Posterior vena cava (tissue), 2 donors: ENCODE measurements at places on chromosomes 16 and 17.

- no peak for DNase-seq
Observed at GRCh38 chr16:4714996-4715395, 19.1 kb downstream of the ANKS3 start.

DNA sequence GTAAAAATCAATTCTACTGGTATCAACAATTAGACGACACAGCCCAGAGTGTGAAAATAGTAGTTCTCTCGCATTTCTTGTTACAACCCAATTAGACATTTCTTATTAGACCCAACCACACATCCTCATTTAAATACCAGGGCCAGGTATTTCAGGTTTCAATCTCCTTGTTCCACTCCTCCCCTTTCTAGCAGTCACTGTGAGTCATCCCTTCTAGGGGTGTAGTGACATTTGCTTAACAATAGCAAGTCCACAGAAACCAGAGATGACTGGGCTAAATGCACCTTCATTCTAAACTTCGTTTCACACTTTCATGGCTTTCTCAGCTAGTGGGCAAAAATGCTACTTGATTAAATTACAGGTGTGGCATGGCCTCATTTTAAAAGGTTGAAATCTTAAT is 116.9 kb upstream of the CACNG3 start:
- no peak for DNase-seq

- DNase-seq, result no peak
Observed at GRCh38 chr16:85220964-85221731, 108.9 kb upstream of the CIBAR2 start.

DNA sequence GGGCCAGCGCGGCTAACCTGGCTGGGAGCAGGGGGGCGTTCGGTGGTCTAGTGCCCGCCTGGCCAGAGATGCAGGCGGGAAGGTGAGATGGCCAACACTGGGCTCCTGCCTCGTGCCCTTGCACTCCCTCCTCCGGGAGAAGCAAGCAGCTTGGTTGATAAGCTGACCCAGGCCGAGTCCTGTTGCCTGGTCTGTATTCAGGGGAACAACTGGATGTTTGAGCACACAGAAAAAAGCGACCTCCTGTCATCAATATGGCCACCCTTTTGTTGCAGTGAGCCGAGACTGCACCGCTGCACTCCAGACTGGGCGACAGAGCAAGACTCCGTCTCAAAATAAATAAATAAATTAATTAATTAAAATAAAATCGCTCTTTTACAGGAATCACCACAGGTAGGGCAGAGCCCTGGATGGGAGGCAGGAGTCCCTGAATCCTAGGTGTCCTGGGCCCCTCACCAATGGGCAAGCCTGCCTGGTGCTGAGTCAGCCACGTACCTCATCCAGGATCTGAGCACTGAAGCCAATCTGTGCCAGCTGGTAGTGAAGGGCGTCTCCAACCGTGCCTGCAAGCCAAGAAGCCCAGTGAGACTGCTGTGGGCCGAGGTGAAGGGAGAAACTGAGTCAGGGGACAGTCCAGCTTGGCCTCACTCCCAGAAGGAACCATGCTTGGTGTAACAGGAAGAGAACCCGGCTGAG is 31.8 kb downstream of the HASPIN start:
- no peak for DNase-seq

- no peak for DNase-seq
Observed at GRCh38 chr16:64311241-64311640, 810.6 kb downstream of the CDH11 start.

- DNase-seq, result no peak
Observed at GRCh38 chr16:87840271-87840978, 28.9 kb downstream of the SLC7A5 start.

DNA sequence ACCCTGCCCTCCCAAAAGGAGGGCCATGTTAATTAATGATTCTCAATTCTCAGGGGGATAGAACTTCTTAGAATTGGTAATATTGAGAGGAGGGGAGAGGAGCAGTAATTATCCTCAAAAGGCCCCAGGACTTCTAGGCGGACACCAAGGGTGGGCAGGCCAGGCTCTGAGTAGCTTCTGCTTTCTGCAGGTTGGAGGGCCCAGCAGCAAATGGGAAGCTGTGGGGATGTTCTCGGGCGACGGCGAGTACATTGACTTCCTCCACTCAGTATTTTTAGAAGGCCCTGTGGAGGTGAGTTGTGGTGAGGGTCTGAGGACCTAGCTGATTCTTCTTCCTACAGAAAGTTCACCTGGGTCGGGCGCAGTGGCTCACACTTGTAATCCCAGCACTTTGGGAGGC is 57.5 kb downstream of the DNAH2 start:
- peak; percentile 74 for DNase-seq

GRCh38 chr16:2484898-2485508 is 10.1 kb downstream of the TBC1D24 start:
- no peak for DNase-seq

DNA sequence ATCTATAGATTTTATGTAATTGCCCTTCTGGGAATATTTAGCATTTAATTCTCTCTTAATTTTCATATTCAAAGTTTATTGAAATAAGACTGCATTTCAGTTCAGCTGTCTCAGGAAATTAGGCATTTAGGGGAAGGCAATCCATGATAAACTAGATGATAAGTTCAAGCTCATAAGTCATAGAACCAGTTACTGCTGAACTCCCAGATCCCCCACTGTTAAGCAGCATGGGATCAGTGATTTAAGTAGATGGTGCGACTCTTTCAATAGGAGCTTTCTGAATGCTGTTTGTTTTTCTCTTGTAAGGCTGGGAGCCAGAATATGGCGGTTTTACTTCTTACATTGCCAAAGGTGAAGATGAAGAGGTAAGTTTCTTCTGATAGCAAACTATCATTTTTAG is 23.8 kb downstream of the OGFOD1 start:
- DNase-seq, result no peak

GRCh38 chr16:6066652-6067051 is 969.1 kb upstream of the EEF2KMT start:
- DNase-seq, result no peak

DNA sequence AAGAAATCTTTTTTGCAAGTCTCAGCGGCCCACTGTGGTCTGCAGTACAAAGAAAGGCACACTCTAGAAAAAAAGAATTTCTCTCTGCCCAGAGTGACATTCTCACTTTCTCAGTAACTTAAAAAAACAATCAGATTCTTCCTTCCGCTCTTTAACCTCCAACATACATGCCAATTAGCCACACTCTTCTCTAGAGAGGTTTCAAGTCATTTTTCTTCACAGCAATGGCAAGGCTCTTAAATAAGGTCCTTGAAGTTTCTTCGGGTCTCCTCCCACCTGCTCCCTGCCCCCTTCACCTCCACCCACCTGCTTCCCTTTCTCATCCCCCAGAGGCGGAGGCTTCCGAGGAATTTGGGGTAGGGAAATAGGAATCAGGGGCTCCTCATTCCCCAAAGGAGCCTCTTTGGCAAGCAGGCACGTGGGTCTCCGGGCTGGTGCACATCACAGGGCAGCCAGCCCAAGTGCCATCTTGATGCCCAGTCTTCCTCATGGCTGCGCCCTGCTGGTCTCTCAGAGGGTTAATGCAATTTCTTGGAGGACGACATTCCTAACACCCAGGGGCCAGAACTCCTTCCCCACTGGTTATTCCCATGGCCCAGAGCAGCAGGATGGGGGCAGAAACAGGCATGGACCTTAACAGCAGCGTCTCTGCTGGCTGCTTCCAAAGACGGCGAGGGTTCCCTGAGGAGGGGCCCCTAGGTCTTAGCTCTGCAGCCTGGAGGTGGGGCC is 855 bp upstream of the MEOX1 start:
- no peak for DNase-seq

DNA sequence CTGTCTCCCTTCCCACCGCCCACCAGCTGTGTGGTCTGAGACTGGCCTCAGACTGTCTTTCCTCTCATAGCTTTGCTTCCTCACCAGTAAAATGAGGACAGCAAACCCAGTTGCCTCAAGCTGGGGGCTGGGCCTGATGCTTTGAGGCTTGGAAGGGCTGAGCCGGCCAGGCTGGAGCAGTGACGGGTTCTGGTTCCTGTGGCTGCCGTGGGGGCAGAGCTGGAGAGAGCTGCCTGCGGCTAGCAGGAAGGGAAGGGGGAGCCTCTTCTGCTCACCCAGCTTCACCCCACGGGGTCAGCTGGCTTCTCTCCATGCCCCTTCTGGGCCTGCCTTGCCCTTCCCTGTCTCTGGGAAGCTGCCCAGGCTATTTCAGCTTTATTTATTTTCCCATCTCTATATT is 23.7 kb downstream of the LASP1 start:
- peak; percentile 88 for DNase-seq

DNA sequence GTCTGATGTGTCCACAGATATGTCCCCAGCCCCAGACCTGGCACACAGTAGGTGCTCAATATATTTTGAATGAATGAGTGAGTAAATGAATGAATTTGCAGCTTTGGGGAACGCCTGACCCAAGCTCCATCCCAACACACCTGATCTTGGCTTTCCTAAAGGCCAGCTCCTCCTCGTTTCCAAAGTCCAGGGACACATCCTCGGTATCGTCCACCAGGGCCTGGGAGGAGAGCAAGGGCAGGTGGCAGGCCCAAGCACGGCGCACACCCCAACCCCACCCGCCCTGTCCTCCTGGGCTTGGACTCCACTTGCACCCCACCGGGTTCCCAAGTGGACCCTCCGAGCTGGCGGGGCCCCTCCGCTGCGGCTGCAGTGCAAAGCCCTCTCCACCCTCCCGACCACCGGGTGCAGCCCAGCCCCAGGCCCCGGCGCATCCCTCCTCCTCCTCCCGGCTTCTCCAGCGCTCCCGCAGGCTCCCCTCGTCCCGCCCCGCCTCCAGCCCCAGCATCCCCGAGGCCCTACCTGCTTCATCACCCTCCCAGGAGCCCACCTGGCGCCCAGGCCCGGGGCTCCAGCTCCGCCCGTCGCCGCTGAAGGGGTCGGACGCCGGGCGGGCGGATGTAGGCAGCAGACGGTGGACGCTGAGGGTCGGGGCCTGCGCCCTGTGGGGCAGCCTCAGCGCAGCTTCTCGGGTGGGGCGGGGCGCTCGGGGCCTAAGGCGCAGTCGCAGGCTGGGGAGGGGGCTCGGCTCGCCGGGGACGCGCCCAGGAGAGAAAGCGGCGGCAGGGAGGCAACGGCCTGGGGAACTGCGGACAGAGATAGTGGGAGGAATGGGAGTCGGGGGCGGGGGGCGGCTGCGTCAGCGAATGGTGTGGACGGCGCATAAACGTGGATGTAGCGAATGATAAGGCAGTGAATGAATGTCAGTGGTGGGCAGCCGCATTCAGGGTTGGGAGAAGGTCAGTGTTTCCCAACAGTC is at the start of gene TVP23A:
TVP23A (minus strand) TSS at position 832 of the 979 bp plus-strand sequence; CDS start at position 531, 301 bp downstream.
- no peak for DNase-seq

- DNase-seq, result no peak
Observed at GRCh38 chr17:8337802-8338752, 1.6 kb upstream of the ODF4 start.

DNA sequence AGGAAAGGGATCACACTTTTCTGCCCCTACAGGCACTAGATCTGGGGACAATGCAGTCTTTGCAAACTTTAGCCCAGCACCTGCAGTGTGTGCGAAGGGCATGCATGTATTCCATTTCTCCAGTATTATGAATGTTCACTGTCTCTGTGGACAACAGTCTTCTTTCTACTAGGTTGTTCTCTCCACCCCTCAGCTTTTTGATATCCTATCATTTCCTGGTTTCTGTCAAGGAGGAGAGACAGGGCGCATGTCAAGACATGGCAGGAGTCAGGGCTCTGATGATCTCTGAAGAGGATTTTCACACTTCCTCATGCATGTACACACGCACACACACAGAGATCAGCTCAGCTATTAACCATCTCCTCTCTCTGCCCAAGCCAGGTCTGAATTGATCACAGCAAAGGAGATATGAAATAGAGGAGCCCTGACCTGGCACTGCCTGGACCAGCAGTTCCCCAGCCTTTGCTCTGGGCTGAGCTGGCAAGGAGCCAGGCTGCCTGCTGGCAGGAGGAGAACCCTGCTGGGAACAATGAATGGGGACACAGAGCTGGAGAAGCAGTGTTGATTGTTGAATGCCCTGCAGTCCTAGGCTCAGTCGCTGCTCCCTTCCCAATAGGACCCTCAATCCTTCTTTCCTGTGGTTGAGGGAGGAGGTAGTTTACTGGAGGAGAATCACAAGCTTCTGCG is 2.6 kb downstream of the GPR179 start:
- no peak for DNase-seq

- DNase-seq, result no peak
Observed at GRCh38 chr16:11494029-11494428, 92.7 kb downstream of the LITAF start.

- no peak for DNase-seq
Observed at GRCh38 chr16:22638393-22639206, 127.9 kb downstream of the NPIPB5 start.

- no peak for DNase-seq
Observed at GRCh38 chr17:20206591-20206990, 197.4 kb downstream of the SPECC1 start.

- DNase-seq, result no peak
Observed at GRCh38 chr16:77172951-77173350, 18.0 kb upstream of the MON1B start.

DNA sequence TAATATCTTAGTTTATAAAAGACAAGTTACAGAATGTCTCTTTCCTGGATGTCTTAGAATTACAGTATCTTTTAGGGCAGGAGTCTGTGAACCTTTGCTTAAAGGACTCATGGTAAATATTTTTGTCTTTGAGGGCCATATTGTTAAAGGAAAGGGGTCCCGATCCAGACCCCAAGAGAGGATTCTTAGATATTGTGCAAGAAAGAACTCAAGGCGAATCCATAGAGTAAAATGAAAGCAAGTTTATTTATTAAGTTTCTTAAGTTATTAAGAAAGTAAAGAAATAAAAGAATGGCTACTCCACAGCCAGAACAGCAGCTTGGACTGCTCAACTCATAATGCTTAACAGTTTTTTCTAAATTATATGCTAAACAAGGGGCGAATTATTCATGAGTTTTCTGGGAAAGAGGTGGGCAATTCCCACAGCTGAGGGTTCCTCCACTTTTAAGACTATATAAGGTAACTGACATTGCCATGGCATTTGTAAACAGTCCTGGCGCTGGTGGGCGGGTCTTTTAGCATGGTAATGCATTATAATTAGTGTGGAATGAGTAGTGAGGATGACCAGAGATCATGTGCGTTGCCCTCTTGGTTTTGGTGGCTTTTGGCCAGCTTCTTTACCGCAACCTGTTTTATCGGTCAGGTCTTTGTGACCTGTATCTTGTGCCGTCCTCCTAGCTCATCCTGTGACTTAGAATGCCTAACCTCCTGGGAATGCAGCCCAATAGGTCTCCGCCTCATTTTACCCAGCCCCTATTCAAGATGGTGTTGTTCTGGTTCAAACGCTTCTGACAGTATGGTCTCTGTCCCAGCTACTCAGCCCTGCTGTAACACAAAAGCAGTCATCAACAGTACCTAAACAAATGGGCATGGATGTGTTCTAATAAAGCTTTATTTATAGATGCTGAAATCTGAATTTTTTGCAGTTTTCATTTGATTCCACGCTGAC is 53.2 kb downstream of the BMERB1 start:
- no peak for DNase-seq

GRCh38 chr16:81276323-81276722 is 37.8 kb downstream of the BCO1 start:
- DNase-seq, result no peak

- no peak for DNase-seq
Observed at GRCh38 chr17:73021771-73022170, 70.7 kb downstream of the SLC39A11 start.

- no peak for DNase-seq
Observed at GRCh38 chr16:21614896-21615295, 15.5 kb downstream of the METTL9 start.
